AG08395 (cell line): ENCODE measurements at places on chromosomes 2 and 18.
A peak's percentile ranks its signal among the peaks of the same experiment; 100 is the strongest.

DNA sequence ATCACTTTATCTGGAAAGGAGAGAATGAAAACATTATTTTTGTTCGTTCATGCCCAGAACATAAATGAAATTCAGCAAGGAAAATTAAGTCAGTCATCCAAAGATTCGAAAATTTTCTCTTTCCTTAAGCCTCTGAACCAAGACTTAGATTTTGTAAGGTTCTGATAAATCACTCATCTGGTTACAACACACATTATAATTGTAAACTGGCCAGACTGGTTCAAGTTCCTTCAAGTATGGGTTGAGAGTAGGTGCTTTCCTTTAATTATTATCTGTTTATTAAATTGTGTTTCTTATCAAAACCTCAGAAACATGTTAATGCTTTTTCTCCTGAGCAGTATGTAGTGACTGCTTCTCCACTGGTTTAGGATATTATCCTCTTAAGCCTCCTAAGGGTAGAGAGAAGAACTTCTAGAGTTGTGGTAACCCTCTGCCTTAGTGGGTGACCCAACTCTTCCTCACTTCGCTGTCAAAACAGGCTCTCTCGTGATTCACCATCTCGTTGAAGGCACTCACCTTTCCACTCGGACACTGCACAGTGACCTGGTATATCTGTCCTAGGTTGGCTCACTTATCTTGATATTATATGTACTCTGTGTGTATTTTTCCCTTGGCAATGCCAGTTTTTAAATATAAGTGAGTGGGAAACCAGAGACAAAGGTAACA, 325.9 kb downstream of the PAX3 start:
- no peak for DNase-seq

DNA sequence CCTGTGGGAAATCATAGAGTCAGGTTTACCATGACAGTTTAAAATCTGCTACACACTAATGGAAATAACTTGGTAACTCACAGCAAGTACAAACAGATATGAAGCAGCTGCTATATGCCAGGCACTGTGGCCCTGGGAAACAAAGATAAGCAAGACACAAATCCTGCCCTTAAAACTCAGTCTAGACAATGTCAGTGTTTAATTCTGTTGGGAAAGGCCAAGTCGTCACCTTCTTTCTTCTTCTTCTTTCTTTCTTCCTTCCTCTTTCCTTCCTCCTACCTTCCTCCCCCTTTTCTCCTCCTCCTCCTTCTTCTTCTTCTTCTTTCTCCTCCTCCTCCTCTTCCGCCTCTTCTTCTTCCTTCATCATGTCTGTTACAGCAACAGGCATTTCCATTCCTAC, 26.8 kb downstream of the PLEK start:
- DNase-seq: no peak

DNA sequence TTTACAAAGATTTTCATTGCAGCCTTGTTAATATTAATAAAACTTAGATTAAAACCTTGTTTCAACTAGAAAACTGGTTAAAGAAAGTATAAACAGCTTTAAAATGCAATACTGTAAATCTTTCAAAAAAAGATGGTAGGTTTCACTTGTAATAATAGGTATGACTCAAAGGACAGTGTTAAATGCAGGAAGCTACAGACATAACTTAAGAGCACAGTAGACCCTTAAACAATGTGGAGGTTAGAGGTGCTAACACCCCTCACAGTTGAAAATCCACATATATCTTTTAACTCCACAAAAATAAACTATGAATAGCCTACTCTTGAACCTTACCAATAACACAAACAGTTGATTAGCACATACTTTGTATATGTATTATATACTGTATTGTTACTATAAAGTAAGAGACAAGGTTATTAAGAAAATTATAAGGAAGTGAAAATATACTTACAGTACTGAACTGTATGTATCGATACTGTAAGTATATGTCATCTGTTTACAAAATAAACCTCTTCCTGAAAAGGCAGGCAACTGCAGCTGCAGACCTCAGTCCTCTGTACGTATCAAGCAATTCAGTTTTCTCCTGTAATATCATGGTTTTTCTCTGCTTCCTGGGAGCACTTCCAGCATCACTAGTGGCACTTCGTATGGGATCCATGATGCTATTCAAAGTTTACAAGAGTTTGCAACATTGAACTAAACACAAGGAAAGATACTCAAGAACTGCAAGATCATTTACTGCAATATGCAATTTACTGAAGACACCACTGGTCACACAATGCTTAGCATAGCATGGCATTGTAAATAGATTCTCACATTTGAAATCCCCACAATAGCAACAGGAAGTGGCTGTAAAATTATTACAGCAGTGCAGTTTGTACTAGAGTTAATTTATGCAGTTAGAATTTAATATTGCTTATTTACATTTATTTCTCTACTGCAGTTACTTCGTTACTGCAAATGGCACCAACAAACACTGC, 610.5 kb upstream of the LRRTM4 start:
- DNase-seq: no peak

GRCh38 chr2:222548992-222549391, 106.9 kb downstream of the FARSB start:
- DNase-seq: peak; percentile 16

DNA sequence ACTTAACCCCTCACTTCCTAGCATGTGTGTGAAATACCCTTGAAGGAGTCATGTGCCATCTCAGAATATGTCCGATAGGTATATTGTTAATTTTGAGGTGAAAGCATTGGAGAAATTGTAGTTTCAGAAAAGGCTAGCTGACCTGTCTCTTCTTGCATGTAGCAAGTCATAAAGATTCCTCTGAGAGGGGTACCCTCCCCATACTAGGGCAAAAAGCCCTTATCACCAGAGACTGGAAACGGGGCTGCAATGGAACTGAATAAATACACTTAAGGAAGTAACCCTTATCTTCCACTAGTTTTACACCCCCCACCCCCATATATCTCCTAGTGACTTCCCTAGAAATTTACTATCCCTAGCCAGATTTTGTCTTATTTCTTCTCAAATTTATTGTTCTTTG, 1.8 kb upstream of the SF3B6 start:
- no peak for DNase-seq

DNA sequence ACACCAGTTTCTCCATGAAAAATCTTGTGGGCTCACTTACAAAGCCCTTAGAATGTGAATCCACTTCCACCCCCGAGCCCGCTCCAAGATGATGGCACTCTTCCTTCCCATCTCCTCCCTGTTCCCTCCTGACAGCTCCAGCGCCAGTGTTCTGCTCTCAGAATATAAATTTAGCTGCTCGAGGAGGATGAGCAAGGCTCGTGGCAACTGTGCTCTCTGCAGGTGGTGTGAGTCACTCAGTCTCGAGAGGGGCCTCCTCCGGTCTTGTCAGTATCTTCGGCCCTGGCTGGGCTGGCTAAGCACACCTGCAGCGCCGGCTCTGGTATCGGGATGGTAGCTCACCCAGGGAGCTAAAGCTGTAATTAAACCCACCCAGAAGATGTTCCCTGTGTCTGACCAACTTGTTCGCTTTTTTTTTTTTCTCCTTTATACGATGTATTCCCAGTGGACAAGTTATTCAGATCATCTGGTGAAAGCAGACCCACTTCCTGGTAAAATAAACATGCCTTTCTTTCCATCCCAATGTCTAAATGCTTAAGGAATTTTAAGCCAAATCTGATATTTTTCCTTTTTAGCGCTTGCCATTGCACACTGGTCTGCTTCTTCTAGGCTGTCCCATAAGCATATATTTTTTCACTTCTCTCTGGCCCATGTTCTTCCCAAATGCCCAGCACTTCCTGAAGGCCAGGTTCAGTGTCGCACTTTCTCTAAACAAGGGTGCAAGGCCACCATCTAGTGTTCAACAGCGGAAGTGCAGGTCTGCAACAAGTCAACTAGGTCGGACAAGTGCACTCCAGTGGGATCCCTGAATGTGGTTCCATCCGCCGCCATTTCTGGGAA, 31.4 kb upstream of the YPEL5 start:
- DNase-seq: peak; percentile 84

DNA sequence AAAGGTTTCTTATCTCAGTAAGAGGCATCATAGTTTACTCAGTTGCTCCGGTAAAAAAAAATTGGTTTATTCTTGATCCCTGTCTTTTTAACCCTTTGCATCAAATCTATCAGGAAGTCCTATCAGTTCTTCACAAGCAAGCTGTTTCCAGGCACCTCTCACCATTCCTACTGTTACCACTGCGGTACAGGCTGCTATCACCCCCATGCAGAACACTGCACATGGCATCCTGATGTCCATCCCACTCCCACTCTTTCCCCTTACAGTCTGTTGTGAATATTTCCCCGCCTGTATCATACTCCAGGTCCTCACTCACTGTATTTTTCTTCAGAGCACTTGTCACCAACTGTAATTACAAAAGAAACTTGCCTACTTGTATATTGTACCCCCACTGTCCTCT, 5.3 kb upstream of the CNRIP1 start:
- no peak for DNase-seq

DNA sequence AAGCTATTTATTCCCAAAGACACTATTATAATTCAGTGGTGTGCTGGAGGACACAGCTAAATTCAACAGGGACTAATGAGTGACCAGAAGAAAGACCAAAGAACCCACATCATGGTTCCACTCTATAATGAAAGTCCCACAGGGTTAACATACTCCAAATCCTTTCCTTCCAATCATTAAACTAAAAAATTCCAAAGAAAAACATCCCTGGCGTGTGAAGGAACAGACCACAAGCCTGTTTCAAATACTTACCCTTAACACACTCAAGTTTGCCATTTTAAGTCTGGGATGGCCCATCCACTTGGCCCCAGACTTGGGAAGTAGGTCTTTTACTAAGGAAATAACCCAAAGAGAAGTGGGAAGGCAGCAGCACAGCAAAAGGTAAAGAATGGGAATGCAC, 150.1 kb upstream of the CCDC150 start:
- DNase-seq: no peak

- no peak for DNase-seq
Observed at GRCh38 chr2:7982054-7982453, 699.8 kb upstream of the ID2 start.

DNA sequence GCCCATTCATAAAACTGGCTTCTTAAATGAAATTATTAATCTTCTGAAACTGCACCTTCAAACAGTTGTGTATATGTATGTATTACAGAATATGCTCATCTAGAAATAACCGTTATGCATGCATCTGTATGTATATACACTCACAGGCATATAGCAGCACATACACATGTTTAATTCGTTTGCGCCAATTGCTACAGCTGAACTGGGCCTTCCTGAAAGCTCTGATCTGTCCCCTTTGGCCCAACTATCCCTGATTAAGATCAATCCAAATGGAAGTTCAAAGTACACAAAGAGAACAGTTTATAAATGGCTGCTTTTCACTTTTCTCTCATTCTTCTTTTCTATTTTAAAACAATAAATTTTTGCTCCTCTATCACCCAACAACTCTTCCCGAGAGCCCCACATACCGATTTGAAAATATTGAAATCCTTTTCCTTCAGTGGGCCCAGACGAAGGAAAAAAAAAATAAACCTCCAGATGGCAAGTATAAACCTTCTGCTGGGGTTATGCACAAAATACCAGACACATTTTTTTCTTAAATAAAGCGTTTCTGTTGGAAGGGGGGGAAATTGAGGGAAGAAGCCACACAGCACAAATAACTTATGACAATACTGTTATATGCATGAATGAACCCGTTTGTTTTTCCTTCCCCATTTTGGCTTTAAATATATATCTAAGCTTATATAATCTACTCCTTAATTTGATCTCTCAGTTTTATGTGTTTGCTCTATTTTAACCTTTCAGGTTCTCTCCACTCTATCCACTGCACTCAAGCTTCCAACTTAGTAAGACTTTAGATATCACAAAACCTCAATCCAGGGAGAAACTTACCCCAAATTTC, 267.3 kb downstream of the TCF4 start:
- DNase-seq: no peak

- DNase-seq: no peak
Observed at GRCh38 chr2:209411296-209411695, 12.6 kb upstream of the MAP2 start.

DNA sequence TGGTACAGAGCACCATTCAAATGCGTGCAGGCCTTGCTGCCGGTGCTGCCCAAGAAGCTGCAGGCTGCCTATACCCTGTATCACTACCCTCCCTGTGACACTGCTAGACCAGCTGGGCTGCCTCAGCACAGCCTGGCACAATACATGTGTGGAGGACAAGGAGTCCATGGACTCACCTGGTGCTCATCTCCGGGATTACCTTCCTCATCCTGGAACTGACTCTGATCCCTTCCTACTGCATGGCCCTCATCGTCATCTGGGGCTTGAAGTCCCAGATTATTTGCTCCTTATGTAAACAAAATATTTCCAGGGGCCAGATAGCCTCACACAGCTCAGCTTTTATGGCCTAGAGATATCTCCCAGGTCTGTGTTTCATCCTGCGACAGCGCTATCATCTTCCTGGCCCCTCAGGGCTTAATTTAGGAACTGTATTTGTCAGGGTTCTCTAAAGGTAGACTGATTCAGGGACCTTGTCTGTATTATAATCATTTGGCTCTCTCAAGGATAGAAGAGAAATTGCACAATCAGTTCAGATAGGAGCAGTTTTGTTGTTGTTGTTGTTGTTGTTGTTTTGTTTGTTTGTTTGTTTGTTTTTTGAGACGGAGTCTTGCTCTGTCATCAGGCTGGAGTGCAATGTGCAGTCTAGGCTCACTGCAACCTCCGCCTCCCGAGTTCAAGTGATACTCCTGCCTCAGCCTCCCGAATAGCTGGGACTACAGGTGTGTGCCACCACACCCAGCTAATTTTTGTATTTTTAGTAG, 42.9 kb downstream of the WDR75 start:
- DNase-seq: no peak

DNA sequence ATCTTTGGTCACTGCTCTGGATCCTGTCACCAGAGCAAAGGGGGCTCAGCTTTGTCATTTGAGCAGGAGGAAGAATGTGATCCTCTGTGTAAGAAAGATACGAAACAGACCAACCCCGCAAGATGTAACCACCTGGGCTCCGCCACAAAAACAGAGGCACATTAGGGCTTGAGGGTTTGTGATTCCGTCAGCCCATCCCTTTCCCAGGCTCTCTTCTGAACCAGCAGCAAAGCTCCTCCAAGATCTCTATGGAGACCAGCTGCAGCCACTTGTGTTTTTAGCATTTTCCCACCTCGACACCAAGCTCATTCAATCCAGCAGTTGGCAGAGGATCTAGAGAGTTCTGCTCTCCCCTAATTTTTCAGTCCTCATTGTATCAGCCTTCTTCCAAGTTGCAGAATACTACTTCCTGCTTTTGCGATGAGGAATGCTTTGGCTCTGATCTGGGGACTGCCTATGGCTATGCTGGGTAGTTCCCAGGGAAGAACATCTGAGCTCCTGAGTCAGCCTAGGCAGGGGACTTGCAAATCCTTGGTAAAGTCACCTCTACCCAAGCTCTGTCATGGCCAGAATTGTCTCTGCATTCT, 139.6 kb upstream of the RAB12 start:
- peak; percentile 69 for DNase-seq

DNA sequence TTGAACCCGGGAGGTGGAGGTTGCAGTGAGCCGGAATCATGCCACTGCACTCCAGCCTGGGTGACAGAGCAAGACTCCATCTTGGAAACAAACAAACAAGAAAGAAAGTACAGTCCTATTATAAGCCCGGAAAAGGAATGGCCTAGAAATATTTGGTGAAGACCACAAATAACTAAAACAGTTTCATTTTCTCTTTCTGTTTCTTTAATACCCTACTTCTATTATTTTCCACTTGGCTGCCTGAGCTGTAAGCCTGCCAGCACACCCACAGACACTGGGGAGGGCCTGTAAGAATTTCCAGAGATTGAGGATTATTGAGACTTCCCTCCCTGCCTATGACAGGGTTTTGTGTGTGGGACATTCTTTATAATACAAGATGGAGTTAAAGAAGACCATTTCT, 188.0 kb upstream of the DCC start:
- DNase-seq: no peak
